ENCODE measurements at places on chromosomes 6 and 20. TPM values are rescaled to one million over a fixed set of nuclear protein-coding genes. Genes with fewer than 3 reads are reported as not detected.
A peak's percentile ranks its signal among the peaks of the same experiment; 100 is the strongest.

The PSORS1C1 gene
- 0.26 TPM for total RNA-seq

The HLA-G gene
- total RNA-seq, result not detected

DNA sequence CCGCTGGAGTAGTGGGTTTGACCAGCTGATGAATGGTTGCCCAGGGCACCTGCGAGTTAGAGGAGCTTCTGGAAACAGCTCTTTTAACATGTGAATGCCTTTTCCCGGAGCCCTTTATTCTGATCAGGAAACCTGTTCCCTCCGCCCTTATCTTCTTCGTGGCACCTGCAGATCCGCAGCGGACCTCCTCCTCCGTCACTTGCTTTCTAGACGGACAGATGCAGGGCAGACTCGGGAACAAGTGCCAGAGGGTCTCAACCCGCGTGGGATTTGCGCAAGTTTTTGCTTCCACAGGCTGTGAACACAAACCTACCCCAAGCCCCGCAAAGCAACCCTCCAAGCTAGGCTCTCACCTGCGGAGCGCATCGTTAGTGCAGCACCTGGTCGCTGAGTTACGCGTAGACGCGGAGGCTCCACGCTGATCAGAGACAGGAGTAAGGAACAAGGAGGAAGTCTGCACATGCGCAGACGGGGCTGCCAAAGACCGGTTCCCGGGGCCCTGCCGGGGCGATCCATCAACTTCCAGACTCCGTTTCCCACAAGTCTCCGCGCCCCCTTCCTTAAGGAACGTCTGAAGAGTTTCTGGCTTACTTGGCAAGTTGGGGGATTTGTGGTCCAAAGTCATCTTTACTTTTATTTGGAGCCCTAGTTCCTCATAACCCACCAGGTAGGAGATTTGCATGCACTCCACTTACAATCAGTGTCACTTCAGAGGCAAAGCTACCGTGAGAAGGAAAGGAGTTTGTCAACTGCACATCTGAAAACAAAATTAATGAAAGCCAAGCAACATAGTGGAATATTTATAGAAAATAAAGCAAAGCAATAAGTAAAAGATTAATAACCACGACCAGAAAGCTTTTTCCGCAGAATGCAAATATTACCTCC is 52.7 kb upstream of the ELMO2 start:
- no peak overlapping the region for H3K4me3 ChIP-seq
- no peaks in the 10 kb centered on the region for H3K4me1 ChIP-seq
- H3K27me3 ChIP-seq, result no peaks in the 10 kb centered on the region
- no peak for DNase-seq

- no peak overlapping the region for H3K4me3 ChIP-seq
- H3K27me3 ChIP-seq, result no peaks in the 10 kb centered on the region
- no peaks in the 10 kb centered on the region for H3K36me3 ChIP-seq
- no peaks in the 10 kb centered on the region for H3K4me1 ChIP-seq
- no peak for DNase-seq
These were observed 22.3 kb upstream of the RCAN2 start for GRCh38 chr6:46513533-46513932.

GRCh38 chr20:7375905-7376304 is 564.4 kb downstream of the HAO1 start:
- H3K27ac ChIP-seq, result no peak overlapping the region
- DNase-seq, result no peak
- no peaks in the 10 kb centered on the region for H3K36me3 ChIP-seq
- H3K4me1 ChIP-seq, result no peaks in the 10 kb centered on the region
- no peak overlapping the region for H3K4me3 ChIP-seq

- no peaks in the 10 kb centered on the region for H3K27me3 ChIP-seq
- H3K36me3 ChIP-seq, result no peaks in the 10 kb centered on the region
- no peak overlapping the region for H3K27ac ChIP-seq
- no peak for DNase-seq
These were observed 18.8 kb downstream of the SLC12A5 start for GRCh38 chr20:46047821-46048220.

- no peak for DNase-seq
- no peak overlapping the region for H3K27ac ChIP-seq
- H3K36me3 ChIP-seq, result no peaks in the 10 kb centered on the region
- no peak overlapping the region for H3K4me3 ChIP-seq
These were observed 29.1 kb upstream of the LMBRD1 start for GRCh38 chr6:69825904-69826303.

- H3K27me3 ChIP-seq, result no peaks in the 10 kb centered on the region
- H3K4me3 ChIP-seq, result no peak overlapping the region
- no peaks in the 10 kb centered on the region for H3K4me1 ChIP-seq
- H3K27ac ChIP-seq, result peak overlapping the region; percentile 39
These were observed 21.5 kb upstream of the RALGAPA2 start for GRCh38 chr20:20733943-20734342.
